Left ventricle myocardium inferior (tissue), 1 donor: ENCODE measurements at places on chromosomes 7 and 10. TPM values are rescaled to one million over a fixed set of nuclear protein-coding genes. Genes with fewer than 3 reads are reported as not detected.

Gene AKR1E2
- 5.9 TPM for total RNA-seq

Gene FAM180A
- 19.7 TPM for total RNA-seq

Gene COBL
- total RNA-seq: 77.1 TPM

Gene SRRT
- total RNA-seq: 51.3 TPM

Gene MYOZ1
- 4.8 TPM for total RNA-seq

DNA sequence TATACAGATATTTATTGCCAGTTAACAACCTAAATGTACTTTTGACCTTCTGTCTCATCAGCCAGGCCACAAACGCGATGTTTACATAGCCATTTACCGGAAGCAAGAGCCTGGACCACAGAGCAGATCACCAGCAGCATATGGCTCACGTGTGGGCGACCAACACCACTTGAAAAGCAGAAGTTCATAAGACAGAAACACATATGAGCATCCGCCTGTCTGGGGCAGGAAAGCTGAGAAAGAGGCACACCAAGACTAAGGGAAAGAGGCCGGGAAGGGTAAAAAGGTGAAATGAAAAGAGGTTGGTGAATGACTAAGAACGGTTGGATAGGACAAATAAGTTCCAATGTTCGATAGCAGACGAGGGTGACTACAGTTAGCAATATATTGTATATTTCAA, 1.3 kb downstream of the ABCB1 start:
- no peak for DNase-seq

GRCh38 chr7:24578052-24578451, 4.8 kb downstream of the PALS2 start:
- no peak for DNase-seq

GRCh38 chr7:132059141-132059540, 502.7 kb upstream of the PODXL start:
- DNase-seq: no peak

- no peak for DNase-seq
Observed at GRCh38 chr7:105878746-105879605, 2.6 kb upstream of the ATXN7L1 start.

DNA sequence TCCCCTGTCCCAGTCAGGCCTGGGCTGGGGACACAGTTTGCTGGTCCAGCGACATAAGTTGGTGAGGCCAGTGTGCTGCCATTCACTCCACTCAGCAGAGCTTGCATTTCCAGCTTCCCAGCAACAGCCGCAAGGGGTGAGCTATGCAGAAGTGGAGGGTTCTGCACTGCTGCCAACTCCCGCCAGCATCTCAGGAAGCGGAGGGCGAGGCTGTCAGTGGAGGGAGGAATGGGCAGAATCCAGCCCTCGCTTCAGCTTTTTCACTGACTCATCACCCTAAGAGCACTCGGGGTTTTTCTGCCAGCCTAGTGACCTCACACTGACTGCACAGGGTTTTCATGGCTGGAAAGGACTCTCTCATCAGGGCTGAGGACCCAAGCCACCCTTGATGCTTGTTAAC, 625.1 kb upstream of the MKI67 start:
- DNase-seq: no peak

GRCh38 chr10:62726638-62727037, 77.9 kb upstream of the ADO start:
- DNase-seq: no peak

- DNase-seq: no peak
Observed at GRCh38 chr7:33336820-33337219, 207.5 kb downstream of the BBS9 start.

DNA sequence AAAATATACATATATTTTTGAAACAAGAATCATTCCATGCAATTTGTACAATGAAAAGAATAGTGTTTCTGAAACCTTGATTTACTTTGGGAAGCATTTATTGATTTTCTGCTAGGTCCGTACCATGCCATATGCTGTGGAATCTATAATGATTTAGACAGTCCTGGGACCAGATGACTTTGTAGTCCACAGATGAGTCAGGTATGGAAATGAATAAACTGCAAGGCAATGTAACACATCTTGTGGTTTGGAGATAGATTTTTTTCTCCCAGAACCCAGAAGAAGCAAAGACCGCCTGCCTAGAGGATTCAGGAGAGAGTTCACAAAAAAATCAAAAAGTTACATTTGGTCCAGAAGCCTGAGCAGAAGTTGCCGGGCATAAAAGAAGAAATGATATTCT, 190.4 kb downstream of the GPR37 start:
- no peak for DNase-seq

DNA sequence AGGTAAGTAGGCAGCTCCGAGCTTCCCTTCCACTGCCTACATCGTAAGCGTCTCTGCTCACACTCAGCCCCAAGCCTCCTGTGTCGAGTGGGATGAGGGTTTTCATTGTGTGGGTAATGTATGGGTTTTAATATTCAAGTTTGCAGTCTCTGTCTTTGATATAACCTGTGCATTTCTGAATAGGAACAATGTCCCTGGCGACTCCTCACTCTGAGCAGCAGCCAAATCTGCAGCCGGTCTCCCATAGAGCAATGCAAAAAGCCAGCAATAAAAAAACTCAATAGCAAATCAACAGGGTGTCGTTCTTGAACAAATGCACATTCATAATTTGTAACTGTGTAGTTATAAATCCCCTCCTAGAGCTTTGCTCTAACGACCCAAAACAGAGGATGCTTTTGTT, 33.4 kb downstream of the PPP1R17 start:
- DNase-seq: no peak

GRCh38 chr10:58465629-58466028, 47.0 kb upstream of the BICC1 start:
- no peak for DNase-seq

DNA sequence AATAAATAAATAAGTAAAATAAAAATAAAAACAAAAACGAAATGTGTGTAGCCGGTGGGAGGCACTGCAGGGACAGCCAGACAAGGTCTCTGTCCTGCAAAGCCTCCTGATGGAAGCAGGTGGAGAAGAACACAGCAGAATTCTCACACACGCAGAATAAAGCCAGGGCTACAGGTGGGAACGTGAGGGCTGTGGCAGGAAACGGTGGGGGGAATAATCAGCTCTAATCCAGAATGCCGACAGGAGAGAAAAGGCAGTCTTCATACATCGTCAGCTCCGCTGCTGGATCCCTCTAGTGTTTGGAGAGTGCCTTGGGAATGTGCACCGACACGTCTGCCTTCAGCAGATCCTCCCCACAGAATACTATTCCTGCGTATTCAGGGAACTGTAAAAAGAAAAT, 6.8 kb upstream of the SNX8 start:
- no peak for DNase-seq

DNA sequence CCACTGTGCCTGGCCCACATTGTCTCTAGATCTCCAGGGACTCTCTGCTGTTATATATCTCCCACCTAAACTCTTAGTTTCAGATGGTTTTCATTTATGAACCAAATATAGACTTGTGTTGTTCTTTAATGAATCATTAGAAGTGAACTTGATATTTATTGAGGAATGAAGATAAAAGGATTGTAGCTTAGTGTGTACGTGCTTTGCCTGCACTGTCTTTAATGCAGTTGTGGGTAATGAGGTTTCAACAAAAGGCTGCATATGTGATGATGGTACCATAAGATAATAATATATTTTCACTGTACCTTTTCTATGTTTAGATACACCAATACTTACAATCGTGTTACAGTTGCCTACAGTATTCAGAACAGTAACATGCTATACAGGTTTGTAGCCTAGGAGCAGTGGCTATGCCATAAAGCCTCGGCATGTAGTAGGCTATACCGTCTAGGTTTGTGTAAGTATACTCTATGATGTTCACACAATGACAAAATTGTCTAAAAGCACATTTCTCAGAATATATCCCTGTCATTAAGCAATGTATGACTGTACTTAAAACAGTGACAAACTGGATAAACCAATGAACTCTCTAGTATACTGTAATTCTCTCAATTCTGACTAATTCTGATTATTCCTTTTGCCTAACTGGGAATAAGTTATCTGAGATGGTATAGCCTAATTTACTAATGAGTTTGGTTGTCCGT, 25.2 kb downstream of the VCL start:
- no peak for DNase-seq

GRCh38 chr10:132309879-132310591, 2.3 kb upstream of the STK32C start:
- no peak for DNase-seq

DNA sequence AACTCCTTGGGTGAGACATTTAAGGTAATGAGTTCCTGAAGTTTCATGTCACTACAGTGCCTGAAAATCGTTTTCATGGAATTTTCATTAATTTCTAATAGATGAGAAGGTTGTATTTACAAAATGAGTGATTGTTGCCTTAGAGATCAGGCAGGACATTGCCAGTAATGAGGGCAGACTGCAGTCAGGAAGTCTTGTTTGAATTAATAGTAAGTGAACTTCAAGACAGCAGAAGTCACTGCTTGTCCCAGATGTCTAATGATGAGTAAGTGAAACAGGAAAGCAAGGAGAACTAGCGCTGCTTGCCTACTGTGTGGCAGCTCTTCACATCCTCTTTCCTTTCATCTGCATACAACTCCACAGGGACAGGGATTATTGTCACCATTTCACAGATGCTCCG, 237.4 kb downstream of the BAMBI start:
- no peak for DNase-seq

- DNase-seq: no peak
Observed at GRCh38 chr7:1125603-1125969, 34.4 kb downstream of the ZFAND2A start.

DNA sequence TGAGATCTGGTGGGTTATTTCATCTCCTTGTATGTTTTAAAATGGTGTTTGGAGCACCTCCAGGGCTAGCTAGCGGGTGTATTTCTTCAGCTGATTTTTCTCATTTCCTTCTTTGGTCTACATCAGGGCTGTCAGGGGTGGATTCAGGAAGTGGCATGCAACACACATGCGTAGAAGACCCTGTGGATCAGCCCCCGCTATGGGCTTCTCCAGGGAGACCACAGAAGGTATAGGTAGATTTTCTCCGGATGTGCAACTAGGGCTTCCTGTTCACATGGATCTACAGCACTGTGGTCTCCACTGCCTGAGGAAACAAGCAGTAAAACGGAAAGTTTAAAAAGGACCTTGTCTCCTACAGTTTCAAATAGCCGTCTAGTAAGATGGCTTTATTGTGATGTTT, 10.4 kb downstream of the NUB1 start:
- DNase-seq: no peak
